ENCODE measurements at places on chromosomes 3 and 15.

GRCh38 chr15:42498212-42499068 lies 3.0 kb downstream of the SNAP23 start:
- no peak for DNase-seq

GRCh38 chr15:31230630-31231485 lies 95.8 kb upstream of the KLF13 start:
- no peak for DNase-seq

GRCh38 chr15:99909592-99910295 lies 176.5 kb upstream of the LYSMD4 start:
- DNase-seq: peak; percentile 11

DNA sequence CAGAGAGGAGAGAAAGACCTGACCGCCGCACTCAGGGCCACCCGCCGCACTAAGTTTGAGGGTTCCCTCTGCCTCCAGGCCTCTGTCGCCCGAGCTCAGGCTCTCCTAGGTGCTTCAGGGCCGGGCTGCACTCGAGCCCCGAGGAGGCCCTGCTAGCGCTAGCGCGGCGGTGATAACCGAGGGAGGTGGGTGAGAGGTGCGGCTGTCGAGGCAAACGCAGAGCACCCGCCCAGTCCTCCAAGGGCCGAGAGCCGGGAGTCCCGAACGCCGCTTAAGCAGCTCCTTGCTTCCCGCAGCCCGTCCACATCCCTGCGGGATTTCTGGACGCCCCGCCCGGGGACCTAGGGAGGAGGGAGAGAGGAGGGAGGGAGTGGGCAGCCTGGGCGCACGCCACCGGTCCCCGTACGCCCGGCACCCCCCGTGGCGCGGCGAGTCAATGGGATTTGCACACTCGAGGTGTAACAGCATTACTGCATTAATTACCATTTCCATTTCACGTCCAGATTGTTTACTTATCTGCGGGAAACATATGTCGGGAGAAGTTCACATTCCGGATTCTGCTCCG lies 6.8 kb downstream of the SOX14 start:
- DNase-seq: no peak

GRCh38 chr3:71050166-71050537 lies 533.4 kb downstream of the FOXP1 start:
- peak; percentile 63 for DNase-seq

DNA sequence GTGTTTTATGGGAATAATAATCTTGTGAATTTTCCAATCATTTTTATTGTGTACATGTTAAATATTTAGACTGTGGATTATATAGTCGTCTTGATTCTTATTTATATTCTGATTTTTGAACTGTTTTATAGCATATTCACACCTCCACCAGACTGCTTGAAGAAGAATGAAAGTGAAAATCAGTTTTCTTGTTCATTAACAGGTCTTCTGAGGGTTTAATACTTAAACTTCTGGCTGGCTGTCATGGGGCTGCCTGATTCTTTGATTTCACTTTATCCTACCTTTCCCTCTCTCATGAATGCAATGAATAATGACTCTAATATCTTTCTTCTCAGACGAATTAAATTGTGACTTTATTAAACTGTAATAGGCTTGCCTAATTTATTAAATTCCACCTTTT lies 56.2 kb downstream of the ATP2C1 start:
- DNase-seq: no peak

DNA sequence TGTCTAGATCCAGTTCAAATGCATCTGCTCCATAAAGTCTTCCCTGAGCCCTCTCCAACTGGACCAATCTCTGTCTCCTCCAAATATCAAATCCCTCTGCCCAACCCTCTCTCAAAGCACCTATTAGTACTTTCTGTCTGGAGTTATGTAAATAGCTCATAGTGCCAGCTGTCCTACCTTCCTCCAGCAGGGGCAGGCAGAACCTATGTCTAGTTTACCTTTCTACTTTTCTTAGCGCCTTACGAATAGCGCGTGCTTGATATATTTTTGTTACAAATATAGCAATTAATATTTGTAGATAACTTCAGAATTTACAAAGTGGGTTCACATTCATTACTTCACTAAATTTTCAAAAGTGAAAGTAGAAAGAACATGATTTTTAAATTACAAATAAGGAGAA lies 14.0 kb upstream of the CCDC80 start:
- no peak for DNase-seq

DNA sequence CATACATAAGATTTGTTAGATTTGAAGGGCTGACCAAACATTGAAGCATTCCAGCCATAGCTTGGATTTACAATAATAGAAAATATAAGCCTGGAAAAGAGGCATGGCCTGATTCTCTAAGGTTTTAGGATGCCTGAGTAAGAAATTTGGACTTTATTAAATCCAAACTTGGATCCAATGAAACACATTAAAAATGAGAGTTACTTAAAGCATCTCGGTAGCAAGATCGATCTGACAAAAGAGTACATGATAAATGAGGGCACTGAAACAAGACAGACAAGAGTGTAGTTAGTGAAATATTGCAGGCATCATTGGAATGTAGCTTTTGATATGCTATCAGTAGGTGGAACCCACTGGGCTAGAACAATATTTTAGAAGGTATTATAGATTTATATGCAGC lies 855.7 kb upstream of the DPPA4 start:
- no peak for DNase-seq

DNA sequence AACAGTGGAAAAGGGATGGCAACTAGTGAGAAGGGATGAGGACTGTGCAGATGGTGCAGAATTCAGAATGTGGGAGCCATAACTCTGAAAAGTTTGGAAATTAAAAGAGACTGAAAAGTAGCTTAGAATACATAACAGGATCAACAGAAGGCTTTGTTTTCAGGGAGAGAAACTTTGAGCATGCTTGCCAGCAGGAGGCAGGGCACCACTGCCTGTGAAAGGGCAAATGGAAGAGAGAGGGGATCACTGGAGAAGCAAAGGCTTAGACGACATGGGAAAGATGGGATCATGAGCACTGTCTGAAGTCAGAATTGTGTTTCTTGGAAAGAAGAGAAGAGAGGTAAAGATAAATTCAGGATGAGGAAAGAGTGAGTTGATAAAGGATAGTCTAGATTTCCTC lies 99.6 kb downstream of the ABI3BP start:
- peak; percentile 66 for DNase-seq

DNA sequence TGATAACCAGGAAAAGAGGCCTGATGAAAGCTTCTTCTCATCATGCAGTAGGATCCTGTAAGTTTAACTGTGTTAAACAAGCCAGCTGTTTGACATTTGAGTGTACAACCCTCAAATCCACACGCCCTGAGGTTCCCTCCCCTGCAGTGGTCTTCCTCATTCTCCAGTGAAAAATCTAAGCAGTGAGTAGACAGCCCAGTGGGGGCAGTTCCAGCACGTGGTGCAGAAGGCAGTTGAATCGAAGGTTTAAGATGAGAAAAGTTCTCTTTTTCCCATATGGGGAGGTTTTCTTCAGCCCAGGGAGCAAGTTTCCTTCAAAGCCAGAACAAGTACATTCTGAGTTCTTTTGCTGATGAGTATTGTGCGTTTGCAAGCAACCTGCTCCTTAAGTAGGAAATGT lies 174.5 kb downstream of the NR2F2 start:
- no peak for DNase-seq

- DNase-seq: no peak
These were observed 20.9 kb upstream of the LDHAL6B start for GRCh38 chr15:59185725-59186124.

- no peak for DNase-seq
These were observed 57.5 kb upstream of the TMCO5A start for GRCh38 chr15:37876900-37877299.

- DNase-seq: peak; percentile 46
These were observed 119.2 kb downstream of the CTNNB1 start for GRCh38 chr3:41318520-41318919.

DNA sequence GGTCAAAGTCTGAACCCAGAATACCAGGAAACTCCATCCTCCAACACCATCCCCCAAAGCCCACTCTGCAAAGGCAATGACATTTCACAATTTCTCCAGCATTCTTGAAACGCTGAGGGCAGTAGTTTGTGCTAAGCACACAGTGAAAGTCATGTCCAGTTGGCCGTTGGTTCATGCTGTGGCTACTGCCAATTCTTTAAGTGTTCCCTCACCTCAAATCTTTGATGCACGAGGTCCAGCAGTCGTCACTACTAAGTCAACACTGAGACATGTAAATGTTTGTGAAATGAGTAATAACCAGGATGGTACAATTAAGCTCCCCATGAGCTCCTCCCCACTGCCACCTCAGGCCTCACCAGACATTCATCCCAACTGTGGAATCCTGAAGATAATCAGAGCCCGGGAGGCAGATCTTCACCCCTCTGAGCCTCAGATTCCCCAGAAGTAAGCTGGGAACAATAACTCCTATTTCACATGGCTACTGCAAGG lies 7.0 kb downstream of the SUCLG2 start:
- DNase-seq: peak; percentile 99

DNA sequence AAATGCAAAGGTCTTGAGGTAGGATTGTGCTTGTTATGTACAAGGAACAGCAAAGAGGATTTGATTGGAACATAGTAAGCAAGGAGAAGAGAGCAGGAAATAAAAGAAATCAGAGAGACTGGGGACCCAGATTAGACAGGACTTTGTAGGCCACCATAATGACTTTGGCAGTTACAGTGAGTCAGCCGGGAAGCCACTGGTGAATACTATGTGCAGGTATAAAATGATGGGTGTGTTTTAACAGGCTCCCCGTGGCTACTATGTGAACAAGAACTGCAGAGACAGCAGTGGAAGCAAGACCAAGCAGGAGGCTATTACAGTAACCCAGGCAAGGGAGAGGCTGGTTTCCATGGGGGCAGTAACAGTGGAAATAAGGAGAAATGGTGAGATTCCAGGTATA lies 55.2 kb downstream of the NPTN start:
- no peak for DNase-seq

- peak; percentile 60 for DNase-seq
These were observed 92.2 kb downstream of the MYLK start for GRCh38 chr3:123791898-123792297.

GRCh38 chr3:179068779-179069530 lies 2.7 kb downstream of the ZMAT3 start:
- no peak for DNase-seq

GRCh38 chr3:63228677-63229076 lies 49.4 kb upstream of the SYNPR start:
- peak; percentile 44 for DNase-seq

GRCh38 chr3:156818273-156818651 lies 7.9 kb upstream of the LEKR1 start:
- no peak for DNase-seq

GRCh38 chr3:43757666-43758321 lies 67.1 kb downstream of the ABHD5 start:
- DNase-seq: no peak

- DNase-seq: no peak
These were observed 94.2 kb upstream of the PSMD6 start for GRCh38 chr3:64117483-64117882.

DNA sequence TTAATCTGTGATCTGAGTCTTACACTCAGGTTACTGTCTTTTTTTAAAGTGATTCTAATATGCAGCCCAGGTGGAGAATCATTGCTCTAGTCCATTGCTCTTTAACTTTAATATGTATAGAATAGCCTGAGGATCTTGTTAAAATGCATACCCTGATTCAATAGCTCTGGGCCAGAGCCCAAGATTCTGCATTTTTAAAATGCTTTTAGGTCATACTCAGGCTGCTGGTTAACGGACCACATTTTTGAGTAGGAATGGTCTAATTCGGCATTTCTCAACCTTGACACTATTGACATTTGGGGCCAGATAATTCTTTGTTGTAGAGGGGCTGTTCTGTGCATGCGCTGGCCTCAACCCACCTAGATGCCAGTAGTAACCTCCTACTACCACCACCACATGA lies 20.9 kb upstream of the FSTL1 start:
- peak; percentile 38 for DNase-seq

All from fibroblast of lung (primary cell).